ENCODE measurements at places on chromosomes 7 and 10.
A peak's percentile ranks its signal among the peaks of the same experiment; 100 is the strongest.

- no peak for DNase-seq
These were observed 59.0 kb upstream of the GTF2I start for GRCh38 chr7:74598558-74598957.

- DNase-seq, result no peak
These were observed 168.6 kb downstream of the LRMDA start for GRCh38 chr10:75599875-75600648.

DNA sequence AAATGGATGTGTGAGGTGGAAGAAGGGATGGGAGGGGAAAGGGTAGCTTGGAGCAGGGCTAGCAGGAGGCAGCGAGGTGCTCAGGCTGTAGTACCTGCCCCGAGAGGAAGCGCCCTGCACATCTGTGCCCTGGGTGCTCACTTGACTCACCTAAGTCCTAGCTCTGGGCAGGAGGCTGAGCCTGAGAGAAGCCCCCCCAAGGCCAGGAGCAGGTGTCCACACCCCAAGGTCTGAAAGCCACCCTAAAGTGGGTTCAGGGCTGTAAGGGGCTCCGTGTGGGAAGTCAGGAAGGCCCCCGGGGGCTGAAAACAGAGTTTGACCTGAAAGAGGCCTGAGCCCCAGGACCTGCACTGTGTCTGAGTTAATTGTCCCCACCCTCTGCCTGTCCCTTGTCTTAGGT is 95.8 kb upstream of the PODXL start:
- no peak for DNase-seq

DNA sequence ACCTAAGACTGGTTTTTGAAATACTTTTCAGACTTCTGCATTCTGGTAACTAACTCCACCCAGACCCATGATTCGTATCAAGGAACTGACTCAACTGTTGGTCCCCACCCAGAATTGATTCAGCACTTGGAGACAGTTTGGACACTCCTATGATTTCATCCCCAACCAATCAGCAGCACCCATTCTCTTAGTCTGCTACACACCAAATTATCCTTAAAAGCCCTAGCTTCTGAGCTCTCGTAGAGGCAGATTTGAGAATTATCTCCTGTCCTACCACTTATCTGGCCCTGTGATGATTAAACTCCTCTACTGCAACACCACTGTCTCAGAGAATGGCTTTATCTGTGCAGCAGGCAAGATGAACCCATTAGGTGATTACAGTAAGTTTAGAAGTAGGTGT is 7.7 kb upstream of the GSTO1 start:
- no peak for DNase-seq

DNA sequence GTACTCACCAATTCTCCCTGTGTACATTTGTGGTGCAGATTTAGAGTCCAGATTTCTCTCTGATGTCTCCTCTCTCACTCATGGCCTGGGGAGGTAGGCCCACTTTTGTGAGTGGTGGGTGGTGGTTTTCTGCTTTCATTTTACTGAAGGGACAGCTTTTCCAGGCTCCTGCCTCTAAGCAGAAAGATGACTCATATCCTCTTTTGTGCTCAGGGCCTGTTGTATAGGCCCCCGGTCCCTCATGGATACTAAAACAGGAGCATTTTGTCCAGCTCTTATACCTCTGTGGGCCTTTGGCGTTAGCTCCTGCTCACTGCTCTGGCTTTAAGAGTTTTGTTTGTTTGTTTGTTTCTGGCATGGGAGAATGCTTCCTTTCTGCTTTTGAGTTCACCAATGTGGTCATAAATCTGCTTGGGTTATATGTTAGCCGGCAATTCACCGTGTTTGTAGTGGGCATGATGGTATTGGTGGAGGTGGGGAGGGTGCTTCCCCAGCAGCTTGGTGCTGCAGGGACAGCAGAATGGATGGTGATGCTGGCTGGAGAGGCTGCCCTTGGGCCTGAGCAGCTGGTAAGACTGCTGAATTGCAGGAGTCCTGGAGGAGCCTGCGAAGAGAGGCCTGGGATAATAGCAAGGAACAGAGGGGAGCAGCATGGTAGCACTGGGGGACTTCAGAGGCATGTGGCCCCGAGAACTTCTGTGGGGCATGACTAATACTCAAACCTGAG is 468.7 kb downstream of the RPS24 start:
- no peak for DNase-seq

DNA sequence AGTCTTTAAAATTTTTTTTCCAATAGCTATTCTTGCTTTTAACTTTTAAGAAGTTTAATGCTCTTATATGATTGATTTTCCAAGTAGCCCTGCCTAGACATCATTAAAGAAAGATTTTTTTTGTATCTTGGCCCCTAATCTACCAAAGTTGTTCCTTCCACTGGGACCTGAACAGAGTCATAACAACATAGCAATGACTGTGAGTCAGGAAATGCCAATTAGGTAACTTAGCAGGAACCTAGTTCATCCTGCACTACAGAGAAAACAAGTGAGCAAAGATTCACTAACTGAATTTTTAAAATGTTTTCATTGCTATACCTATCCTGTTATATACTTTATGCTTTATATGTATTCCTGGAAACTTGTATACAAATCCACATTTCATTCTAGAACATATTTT is 284.7 kb downstream of the BICC1 start:
- no peak for DNase-seq

DNA sequence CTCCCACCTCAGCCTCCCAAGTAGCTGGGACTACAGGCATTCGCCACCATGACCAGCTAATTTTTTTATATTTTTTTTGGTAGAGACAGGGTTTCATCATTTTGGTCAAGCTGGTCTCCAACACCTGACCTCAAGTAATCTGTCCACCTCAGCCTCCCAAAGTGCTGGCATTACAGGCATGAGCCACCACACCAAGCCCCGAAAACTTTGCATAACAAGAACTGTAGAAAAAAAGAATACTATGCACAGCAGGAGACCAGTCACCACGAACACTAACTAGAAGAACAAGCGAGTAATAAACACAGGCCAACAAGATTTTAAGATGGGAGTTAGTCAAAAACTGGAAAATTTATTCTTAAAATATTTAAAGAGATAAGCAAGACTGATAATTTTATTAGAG is 447.0 kb downstream of the ETV1 start:
- DNase-seq, result no peak

DNA sequence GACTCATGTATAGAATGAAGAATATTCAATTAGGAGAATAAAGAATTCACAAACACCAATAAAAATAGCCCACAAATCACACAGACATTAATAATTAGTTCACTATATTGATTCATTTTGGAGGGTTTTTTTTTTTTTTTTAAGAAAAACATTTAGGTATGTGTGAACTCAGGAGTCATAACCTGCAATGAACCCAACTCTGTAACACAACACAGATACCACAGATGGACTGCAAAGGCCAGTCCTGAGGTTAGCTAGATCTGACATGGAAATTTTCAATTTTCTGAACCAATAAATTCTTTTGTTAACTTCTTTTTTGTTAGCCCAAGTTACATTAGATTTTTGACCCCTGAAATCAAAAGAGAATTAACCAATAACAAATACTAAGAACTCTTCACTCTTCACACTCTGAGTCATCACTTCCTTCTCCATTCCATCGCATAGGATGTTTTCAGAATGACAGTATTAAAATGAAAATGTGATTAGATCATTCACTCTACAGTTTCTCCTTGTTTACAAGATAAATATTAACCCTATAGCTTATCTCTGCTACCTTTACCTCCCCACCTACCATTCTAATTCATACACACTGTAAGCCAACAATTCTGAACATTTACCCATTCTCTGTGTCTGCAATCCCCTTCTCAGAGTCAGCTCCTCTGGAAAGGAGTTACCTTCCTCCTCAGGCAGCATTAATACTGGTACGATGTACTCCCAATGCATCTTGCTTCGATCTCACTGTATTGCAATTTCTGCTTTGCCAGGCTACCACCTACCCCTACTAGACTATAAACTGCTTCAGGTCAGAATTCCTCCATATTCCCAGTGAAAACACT is 141.5 kb downstream of the LRRN3 start:
- no peak for DNase-seq

DNA sequence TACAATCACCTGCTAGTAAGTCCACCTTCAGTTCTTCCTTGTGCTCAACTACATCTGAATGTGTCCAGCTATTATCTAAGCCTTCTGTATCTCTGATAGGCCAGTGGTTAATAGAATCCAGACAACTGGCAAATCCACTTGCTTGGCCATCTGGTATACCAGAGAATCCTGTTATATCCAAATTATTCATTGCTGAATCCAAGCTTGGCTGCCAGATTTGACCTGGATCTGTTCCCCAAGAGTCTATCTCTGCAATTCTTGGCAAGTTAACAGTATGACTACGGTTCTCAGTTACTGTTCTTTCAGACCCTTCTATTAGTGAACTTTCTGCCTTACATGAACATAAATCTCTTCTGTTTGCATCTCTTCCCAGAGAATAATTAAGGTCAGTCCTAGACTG is 154.6 kb upstream of the TARP start:
- DNase-seq, result no peak

DNA sequence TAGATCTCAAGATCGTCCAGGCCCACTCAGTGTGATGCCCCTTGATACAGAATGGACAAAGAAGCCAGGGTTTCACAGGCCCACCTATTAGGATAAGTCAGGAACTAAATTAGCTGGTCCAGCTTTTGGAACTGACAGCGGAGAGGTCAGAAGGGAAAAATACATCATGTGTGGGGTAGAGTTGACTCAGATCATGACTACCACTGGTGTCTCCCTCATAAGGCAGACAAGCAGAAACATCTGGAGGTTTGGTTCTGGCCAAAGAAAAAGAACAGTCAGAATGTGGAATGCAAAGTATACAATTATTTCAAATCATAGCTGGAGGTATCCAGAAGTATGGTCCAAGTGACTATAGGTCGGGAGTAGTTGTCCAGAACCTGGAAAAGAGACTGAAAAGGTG is 621.1 kb upstream of the CELF2 start:
- no peak for DNase-seq

GRCh38 chr7:156609010-156609877 is 31.3 kb upstream of the RNF32 start:
- no peak for DNase-seq

DNA sequence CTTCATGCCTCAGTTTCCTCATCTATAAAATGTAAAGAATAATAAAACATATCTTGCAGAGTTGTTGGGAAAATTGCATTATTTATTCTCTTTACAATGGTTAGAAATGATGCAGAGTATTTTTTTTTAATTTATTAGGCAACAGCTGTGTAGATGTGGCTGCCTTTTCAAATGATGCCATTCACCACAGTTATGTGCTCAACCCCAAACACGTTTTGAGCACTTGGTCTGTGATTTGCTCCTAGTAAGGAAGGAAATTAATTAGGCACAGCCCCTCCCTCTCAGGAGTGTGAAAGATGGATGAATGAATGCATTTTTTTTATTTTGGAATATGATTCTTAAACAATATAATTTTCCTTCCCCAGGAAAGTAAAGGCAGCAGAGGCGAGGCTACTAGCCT is 575.1 kb downstream of the GALNT17 start:
- DNase-seq, result no peak

GRCh38 chr10:131363416-131363815 is 51.9 kb upstream of the TCERG1L start:
- DNase-seq, result no peak

- DNase-seq, result peak; percentile 78
These were observed 150.6 kb downstream of the CACNB2 start for GRCh38 chr10:18290651-18291313.

- DNase-seq, result peak; percentile 2
These were observed 4.6 kb upstream of the TWIST1 start for GRCh38 chr7:19121977-19122588.

DNA sequence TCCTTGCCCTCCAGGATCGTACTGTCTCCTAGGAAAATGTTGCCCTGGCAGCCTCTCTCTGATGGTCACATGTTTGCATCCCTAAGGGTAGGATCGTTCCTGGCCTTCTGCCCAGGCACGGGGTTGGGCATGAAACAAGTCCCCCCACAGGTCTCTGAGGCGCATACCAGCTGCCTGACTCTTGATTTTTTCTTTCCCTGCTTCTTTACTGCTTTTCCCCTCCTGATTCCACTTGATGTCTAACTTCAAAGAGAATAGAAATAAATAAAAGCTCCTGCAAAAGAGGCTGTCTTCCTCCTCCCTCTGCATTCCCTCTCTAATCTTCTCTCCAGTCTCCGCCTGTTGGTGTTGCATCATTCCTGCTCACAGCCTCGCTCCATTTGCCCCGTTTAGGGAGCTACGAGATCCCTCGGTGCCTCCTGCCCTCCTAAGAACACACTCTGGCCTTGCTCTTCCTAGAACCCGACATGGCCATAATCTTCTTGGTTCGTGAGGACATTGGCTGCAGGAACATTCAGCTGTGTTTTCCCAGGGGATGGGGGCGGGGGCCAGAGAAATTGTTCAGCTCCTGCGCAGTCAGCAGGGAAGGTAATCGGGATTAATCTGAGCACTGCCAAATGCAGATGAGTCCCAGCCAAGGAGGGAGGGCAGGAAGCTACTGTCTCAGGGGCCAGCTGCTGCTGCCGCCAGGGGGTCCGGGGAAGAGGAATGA is 26.0 kb downstream of the LEP start:
- DNase-seq, result peak; percentile 93

GRCh38 chr10:7311218-7311849 is 99.5 kb downstream of the SFMBT2 start:
- peak; percentile 15 for DNase-seq
